ENCODE measurements at places on chromosomes 12 and 14.

DNA sequence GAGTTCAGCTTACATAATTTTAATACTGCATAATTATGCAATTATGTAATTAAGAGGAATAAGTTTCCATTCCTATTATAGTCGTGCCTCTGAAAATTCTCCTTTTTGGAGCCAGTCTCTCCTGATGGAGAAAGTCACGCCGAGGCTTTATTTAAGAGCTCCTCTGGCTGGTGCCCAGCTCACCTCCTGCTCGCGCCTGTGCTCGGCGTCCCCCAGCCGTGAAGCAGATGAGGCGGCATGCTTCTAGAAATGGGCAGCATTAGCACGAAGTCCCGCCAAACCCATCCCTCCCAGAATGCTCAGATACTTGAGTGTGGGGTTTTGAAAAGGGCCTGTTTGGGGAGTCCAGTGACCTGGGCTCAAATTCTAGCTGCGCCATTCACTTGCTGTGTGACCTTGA lies 153.0 kb downstream of the PHETA1 start:
- DNase-seq = no peak

- DNase-seq = peak; percentile 64
Observed at GRCh38 chr14:24367514-24368211, at the start of gene NFATC4. Gene NFATC4 (plus strand): TSS chr14:24368184. CDS start chr14:24368341, 157 bp downstream.

- DNase-seq = no peak
Observed at GRCh38 chr14:23217032-23218020, 20.4 kb upstream of the RNF212B start.

DNA sequence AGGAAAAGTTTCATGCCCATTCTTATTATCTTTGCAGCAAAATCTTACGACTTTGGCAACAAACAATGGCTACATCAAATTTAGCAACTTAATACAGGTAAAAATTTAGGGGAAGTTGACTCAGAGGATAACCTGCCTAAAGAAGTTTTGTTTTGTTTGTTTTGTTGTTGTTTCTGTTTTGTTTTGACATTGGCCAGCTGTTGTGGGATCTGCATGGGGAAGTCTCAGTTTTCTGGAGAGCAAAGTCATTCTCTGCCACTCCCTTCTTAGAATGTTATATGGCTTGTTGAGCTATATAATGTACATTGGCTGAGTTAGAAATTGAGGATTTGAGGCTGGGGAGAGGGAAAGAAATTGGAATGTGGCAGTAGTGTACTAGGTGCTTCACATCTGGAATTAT lies 109.5 kb downstream of the NT5DC3 start:
- no peak for DNase-seq

DNA sequence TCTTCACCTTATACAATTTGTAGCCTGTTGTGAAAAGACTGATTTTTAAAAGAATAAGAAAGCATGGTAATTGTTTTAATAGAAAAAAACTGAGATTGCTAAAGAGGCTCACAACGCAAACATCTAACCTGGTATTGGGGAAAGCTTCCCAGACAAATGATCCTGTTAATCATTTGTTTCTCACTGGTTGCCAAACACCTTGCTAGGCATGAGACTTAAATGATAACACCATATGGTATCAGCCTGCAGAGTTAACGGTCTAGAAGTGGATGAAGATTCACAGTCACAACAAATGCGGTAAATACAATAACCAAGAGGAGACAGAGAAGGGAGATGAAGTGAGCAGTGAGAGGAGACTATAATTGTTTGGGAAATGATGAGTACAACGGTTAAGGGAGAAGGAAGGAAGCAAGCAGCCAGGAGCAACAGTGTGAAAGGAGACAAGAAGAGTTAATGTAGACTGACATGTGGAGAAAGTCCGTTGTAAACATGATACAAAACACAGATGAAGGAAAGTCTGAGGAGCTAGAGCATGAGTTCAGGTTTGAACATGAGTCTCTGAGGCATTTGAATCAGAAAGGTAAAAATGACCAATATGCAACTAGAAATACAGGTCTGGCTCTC lies 19.8 kb downstream of the GXYLT1 start:
- DNase-seq = no peak

- DNase-seq = no peak
Observed at GRCh38 chr12:51372021-51372420, 19.2 kb downstream of the GALNT6 start.

DNA sequence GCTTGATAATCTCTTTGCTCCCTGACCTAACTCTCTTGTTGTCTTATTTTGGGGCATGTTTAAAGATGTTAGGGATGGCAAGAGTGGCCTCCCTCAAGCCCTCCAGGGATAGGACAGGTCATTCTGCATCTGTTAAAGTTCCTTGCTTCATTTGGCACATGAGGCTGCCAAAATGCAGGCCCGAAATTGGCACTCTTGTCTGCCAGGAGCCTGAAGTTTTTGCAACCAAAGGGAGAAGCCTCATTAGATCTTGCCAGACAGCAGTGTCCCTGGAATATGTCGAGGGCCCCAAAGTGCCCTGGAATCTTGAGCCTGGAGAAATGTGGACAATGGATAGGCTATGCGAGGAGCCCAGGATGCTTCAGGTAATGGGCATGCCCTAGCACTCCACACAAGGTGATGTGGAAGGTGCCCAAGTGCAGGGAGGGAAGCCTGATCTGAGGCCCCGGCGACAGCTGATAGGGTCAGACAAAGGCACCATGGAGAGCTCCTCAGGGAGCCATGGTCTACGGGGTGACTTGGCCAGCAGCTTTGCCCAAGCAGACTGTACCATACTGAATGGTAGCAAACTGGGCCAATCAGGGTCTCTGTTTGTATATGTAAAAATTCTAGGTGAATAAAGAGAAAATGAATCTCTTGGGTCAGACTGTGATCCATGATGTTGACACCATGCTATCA lies 173.0 kb upstream of the WSCD2 start:
- DNase-seq = no peak

GRCh38 chr14:98877065-98877464 lies 394.9 kb downstream of the BCL11B start:
- DNase-seq = no peak

GRCh38 chr12:119869720-119870119 lies 7.4 kb downstream of the CIT start:
- DNase-seq = no peak

GRCh38 chr12:2753536-2753935 lies 41.2 kb upstream of the FKBP4 start:
- DNase-seq = no peak

GRCh38 chr14:59037620-59038019 lies 150.8 kb upstream of the DAAM1 start:
- no peak for DNase-seq

DNA sequence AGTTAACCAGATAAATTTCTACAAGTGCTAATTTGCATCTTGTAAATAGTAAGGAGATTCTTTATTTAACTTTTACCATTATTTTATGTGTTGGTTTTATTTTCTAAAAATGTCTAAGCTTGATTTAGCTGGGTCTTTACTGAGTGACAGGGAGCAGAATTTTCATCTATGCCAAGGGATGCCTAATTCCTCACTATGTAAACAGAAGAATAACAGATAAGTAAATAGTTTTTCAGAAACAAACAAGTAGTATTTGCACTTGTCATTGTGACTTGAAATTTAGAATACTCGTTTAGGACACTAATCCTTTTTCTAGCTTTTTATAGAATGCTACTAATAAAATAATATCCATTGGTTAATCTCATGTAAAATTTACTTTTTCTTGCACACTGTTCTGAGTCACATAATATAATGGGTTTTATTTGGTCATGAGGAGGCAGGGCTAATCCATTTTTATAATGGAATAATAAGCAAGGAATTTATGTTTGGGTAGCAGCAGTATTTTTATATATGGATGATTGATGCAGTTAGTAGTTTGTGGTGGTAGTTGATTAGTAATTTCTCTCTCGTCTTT lies 746.5 kb downstream of the SLC6A15 start:
- DNase-seq = no peak

GRCh38 chr14:81276073-81277069 lies 55.6 kb upstream of the GTF2A1 start:
- DNase-seq = no peak

DNA sequence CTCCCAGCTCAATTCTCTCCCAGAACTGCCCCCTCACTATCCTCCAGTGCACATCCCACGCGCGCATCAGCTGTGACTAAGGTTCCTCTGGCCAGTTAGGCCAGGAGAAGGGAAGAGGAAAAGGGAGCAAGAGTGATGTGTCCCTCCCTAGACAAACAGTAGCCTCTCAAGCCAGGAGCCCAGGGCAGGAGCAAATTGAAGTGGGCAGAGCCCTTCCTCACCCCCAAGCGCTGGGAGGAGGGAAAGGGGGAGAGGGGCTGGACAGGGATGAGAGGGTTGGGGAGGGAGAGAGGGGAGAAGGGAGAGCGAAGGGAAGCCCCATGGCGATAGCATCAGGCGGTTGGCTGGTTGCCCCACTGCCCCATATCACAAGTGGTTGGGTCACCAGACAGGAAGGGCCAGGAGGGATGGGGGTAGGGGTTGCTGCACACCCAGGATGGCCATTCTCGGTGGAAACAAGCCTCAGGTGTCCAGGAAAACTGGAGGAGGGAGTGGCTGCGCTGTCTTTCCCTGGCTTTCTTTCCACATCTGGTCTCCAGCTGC lies 1.1 kb downstream of the CD63 start:
- DNase-seq = no peak

- no peak for DNase-seq
Observed at GRCh38 chr12:31736472-31736871, 7.7 kb upstream of the AMN1 start.

DNA sequence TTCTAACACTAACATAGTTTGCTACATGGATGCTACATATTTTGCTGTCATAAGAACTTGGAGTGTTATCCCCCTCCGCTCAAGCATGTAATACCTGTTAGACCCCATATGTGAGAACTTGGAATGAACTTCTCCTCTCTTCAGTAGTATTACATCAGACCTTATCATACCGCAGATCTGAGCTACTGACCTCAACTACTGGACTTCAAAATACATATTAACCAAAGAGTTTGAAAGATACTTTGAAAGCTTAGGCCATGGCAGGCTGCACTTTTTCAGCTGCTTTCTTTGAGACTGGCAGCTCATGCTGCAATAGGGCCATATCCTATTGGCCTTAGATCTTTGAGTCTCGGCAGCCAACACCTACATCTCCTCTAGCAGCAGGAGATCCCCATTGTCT lies 74.8 kb downstream of the EEA1 start:
- no peak for DNase-seq

GRCh38 chr12:93883436-93884154 lies 206.4 kb downstream of the CRADD start:
- DNase-seq = no peak

DNA sequence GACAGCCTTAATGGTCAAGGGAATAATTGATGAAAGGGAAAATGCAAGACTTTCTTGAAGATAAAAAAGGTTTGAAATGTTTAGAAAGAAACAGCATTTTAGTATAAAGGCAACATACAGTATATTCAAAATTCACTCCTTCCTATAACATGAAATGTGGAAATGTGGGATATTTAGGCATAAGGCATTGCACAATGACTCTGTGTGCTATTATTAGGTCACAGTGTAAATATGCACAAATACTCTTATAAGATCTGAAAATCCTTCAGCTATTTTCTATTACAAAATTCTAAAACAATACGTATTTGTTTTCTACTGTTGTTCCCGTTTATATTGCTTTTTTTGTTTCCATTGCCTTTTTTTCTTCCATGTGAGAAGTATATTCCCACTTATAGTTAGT lies 127.7 kb downstream of the SLC16A7 start:
- DNase-seq = no peak

DNA sequence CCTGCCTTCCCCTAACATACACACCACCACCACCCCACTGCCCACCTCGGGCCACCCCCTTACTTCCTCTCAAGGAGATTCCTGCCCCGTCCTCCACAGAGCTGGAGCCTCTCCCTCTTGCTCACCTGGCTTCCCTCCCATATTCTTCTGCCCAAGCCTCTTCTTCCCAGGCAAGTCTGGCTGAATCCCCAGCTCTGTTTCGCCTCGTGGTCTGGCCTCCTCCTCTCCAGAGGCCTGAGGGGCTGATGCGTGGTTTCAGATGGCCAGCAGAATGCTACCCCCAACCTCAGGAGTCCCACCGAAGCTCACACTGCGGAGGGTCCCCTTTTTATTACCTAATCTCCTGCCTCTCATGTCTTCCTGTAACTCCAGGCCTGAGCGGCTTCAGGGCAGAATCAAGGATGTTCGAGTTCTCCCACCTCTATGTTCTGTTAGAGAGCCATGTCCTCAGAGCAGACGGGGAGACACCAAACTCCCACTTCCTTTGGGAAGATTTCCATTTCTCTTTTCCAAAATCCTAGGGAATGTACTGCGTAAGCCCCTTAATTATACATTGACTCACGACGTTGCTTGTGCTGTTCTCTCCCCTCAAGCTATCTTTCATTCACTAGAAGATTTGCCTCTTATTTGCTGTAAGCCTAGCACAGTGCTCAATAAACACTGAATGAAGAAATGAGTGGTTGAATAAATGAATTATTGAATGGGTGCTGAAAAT lies 33.9 kb upstream of the LTBP2 start:
- DNase-seq = no peak

GRCh38 chr12:6444031-6444430 lies 724 bp upstream of the CD27 start:
- no peak for DNase-seq

DNA sequence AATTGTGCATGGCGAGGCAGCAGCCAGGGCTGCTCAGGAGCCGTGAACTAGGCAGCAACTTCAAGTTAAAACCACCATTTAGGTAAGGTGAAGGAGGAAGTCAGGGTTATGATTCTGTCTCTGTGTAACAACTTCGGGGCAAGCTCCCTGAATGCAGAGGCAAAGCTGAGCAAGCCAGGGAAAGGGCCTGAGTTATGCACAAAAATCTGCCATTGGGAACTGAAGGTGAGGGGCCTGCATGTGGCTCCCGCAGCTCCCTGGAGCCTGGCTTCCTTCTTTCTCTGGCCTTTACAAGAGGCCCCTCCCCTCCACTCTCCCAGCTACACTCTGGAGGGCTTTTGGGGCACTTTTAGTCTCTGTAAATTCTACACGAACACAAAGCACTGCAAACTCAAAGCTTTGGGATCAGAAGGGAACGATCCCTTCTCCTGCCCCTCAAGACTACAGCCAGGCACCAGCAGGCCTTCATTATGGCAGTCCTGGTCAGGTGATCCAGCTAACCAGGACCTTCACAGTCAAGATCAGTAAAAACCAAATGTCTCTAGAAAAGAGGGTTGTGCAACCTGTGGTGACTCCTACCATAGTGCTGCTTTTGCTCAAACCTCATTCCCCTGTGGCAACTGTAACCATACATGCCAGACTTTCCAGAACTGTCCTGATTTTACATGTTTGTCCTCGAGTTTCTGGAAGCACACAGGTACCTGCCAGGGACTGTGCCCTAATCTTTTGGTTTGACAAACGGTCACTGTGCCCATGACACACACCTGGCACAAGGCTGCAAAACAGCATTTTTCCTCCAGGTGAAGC lies 67.2 kb upstream of the PTGR2 start:
- DNase-seq = no peak

GRCh38 chr14:91806716-91807115 lies 60.6 kb downstream of the TC2N start:
- DNase-seq = no peak

DNA sequence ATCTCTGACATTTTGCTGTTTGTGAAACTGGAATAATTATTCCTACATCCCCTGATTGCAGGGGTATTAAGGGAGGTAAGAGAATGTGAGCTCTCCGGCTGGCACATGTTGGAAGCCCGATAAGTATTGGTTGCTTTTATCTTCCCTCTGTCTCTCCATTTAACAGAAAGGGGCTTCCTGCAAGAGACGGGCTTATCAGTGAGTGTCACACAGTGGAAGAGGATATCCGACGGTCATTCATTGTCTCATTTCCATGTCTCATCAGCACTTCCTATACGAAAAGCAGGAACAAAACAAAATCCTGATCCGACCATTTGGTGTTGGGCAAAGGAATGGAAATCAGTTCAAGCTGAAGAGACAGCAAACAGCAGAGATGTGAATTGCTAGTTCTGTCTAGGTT lies 10.7 kb downstream of the DYRK4 start:
- DNase-seq = no peak

- DNase-seq = no peak
Observed at GRCh38 chr12:25054783-25055144, 105.9 kb upstream of the BCAT1 start.

All from MM.1S (cell line).